Heart left ventricle (tissue), 16 donors: ENCODE measurements at places on chromosomes 4 and X. TPM values are rescaled to one million over a fixed set of nuclear protein-coding genes. Genes with fewer than 3 reads are reported as not detected.
A peak's percentile ranks its signal among the peaks of the same experiment; 100 is the strongest.

The FANCB gene
- total RNA-seq: 1.2 TPM

The SLC9B1 gene
- not detected for total RNA-seq

The TXK gene
- total RNA-seq: 0.41 TPM

The PCDH19 gene
- 0.98 TPM for total RNA-seq

The ETDA gene
- not detected for total RNA-seq

The SH2D1A gene
- total RNA-seq: 0.63 TPM

The NEIL3 gene
- total RNA-seq: not detected

The CFI gene
- 9.2 TPM for total RNA-seq

The VCX3A gene
- total RNA-seq: not detected

The CDX4 gene
- total RNA-seq: not detected

DNA sequence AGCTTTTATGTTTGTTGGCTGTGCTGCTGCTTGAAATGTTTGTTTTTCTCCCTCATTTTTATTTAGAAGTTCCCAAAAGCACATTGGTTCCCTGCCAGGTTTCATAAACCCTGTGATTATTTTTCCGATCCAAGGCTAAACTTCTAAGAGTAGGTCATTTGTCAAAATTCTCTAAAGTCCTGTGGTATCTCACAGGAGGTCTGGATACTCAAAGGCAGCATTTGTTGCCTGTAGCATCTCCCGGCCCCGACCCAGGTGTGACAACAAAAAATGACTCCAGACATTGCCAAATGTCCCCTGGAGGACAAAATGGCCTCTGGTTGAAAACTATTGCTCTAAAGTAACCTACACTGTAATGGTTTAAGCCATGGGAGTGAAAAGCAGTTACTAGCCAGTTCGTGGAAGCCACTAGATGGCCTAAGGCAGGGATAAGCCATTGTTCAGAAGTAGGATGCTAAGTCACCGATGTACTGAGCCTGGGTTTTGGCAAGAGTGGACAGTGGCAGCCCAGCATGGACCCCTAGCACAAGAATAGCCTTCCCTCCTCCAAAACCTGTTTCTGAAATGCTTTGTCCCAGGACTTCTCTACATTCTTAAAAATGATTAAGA, 256.1 kb downstream of the THOC2 start:
- DNase-seq: no peak

- DNase-seq: no peak
Observed at GRCh38 chr4:25489253-25489797, 112.3 kb downstream of the ANAPC4 start.

DNA sequence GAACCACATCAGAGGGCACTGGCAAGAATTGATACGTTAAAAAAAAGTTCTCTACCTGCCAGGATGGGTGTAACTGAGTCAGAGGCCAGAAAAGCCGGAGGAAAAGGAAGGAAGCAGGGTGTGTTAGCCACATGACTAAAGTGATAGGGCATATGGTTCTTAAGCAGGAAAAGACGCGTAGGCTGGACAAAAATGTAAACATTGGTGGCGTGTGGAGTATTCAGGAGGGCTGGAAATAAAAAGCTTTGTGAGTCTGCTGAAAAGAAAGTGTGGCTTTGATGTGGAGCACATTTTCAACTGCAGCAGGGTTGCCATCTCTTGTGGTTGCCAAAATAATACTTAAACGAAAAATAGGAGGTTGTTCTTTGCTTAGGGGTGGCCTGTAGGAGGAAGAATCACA, 186.5 kb upstream of the RPL34 start:
- DNase-seq: no peak

GRCh38 chr4:2472187-2472586, 3.3 kb downstream of the RNF4 start:
- no peak for DNase-seq

DNA sequence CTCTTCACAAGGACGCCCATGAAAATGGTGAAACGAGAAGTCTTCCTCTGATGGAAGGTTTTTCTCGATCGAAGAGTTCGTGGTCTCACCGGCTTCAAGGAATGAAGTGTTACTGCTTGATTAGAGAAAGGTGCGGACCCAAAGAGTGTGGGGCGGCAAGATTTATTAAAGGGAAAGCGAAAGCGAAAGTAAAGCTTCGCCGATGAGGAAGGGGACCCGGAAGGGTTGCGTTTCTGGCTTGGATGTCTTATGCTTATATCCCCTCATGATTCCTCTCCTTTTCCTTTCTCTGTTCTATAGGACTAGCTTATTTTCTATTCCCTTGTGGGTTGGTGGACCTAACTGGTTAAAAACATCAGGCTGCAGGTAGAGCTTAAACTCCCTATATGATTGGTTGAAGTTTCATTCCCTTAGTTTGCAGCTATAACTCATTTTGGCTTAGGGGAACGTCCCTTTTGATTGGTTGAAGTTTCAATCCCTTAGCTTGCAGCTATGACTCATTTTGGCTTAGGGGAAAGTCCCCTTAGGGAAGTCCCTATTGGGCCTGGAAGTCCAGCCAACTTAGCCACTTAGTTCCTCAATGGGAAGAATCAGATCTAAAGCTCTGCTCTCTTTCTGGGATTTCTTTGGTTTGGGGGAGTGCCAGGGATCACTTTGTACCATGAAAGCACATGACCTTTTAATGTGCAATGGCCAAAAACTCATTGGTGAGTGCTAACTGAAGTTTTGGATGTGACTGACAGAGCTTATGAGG, 1025.0 kb upstream of the PCDH10 start:
- no peak for DNase-seq

DNA sequence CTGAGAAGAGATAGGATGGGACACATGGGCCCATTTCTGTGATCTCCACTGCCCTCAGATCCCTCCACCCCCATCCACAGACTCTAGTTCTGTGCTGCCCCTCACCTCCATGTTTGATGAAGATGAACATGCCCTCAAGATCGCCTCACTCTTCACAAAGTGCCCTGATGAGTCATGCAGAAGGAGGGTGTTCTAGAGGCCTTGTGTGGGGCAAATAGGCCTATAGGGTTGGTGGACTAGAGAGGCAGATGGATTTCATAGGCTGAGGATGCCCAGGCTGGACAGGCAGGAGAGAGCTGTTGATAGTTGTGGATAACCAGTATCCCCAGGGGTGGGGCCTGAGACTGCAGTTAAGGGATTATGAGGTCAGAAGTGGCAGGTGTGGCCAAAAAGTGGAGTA, at the start of gene CXorf65:
CXorf65 (minus strand) TSS at position 314 of the 400 bp plus-strand sequence; CDS start at position 130, 184 bp downstream.
- no peak for DNase-seq

GRCh38 chrX:53262189-53262917, 19.0 kb downstream of the IQSEC2 start:
- no peak for DNase-seq

- no peak for DNase-seq
Observed at GRCh38 chr4:6929812-6930464, 20.3 kb downstream of the TBC1D14 start.

DNA sequence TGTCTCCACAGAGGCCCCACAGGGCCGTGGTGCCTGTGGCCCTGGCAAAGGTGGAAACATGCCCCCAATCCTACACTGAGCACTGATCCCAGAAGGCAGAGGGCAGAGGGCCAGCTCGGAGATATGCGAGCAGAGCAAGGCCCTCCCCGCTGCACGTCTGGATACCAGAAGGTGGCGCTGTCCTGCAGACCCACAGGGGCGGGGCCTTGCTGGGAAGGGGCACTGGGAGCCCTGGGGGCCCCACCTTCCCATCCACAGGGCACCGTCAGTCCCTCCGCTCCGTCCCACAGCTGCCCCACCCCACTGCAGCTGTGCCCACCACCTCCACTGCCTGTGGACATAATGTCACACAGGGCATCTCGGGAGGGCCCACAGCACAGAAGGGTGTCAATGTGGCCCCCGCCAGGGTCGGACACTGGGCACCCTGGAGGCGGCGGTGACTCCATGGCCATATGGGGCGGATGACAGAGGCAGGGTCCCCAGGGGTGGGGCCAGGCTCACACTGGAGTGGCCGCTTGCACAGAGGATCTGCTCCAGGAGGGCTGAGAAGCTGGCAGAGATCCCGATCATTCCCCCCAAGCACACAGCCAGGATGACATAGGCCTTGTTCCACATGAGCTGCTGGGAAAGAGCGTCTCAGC, 4.8 kb downstream of the SLC49A3 start:
- DNase-seq: peak; percentile 85

DNA sequence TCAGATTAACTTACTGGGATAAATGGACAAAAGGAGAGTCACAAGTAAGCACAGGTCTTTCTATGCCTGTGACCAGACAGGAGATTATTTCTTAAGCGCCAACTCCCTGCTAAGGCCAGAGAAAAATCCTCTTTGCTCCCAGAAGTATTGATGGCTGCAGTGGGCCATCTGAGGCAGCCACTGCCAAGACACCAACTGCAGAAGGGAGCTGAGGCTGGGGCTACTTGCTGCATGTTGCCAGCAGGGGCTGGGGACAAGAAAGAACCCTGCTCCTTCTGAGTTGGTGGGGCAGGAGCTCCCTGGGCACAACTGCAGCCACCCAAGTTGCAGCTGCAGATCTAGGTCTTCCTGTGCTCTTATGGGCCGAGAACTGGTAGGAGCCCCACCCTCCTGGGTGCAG, 1075.3 kb downstream of the PCDH18 start:
- DNase-seq: no peak

DNA sequence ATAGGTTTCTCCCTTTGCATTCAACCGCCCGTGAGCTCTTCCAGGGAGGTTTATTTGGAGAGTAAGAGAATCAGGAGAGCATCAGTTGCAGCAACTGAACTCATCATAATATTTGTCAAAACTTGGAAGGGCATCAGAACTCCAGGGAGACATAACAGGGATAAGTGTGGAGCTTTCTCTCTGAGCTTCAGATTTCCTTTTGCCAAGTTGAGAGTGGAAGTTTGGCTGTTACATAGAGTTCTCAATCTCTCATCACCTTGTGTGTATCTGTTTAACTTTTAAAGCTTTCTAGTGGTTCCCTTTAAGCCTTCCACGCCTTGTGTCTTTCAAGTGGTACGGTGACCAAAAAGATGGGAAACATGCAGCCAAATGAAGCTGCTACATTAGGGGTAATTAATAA, 18.8 kb downstream of the BMP3 start:
- no peak for DNase-seq

DNA sequence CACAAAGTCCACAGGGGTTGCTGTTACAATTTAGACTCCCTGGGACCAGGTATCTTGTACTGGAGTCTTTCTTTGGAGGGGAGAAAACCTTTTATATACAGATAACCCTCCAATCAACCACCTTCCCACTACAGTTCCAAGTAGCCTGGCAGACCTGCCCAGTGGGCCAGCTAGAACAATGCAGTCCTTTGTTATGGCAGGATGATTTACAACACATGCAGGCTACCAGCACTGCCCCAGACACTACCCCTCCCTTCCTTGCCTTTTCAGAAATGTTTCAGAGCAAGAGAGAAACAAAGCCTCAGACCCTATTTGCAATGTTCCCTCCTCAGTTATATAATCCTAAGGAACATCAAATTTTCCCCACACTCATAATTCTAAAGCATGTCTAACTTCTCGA, 11.1 kb downstream of the RASL11B start:
- no peak for DNase-seq

GRCh38 chr4:72390409-72390808, 178.6 kb downstream of the ADAMTS3 start:
- no peak for DNase-seq

GRCh38 chrX:133633162-133633561, 217.9 kb upstream of the GPC4 start:
- no peak for DNase-seq

DNA sequence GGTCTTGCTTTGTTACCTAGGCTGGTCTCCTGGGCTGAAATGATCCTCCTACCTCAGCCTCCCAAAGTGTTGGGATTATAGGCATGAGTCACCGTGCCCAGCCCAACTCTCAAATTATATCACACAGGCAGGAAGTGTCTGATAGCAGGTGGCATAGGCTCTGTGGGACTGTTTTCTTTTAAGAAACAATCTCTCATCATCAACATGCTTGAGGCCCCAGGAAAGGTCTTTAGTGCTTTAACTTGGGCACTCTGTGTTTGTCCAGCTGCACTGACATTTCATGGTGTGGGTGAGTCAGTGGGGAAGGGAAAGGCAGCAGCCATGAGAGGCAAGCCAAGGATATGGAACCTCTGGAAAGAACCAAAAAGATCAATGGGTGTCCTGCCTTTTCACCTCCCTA, 88.1 kb upstream of the TSPAN5 start:
- no peak for DNase-seq

DNA sequence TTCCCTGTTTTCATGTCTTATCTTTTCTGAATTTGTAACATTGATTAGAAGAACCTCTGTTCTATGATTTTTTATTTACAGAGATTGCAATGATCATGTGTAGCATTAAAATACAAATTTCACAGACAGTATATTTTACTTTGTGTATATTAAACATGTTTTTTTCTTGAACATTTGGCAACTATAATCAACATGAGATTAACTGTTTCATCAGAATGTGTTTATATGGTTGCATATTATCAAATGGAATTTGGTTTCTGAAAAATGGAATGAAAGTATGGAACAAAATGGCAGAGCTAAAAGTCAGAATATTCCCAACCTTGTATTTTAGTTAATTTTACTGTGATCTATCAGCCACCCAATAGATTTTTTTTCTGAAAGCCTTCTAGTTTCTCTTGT, 19.9 kb downstream of the ARSJ start:
- no peak for DNase-seq

- no peak for DNase-seq
Observed at GRCh38 chr4:101682946-101683345, 107.6 kb upstream of the BANK1 start.

GRCh38 chrX:45517090-45517973, 316.7 kb upstream of the DIPK2B start:
- DNase-seq: no peak

DNA sequence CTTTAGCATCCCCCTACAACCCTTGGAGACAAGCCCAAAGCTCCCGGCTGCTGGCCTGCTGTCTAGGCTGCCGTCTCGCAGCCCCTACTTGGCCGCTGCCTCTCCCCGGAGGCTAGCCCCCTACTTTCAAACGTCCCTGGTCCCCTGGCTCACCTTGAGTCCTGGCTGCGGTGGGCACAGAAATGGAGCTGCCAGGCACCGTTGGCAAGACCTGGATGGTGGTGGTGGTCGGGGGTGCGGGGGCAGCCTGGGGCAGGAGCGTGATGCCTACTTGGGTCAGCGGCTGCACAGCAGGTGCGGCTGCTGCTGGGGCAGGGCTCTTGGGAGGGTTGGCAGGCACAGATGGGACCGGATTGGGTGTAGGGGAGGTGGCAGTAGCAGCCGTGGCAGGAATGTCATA, 12.0 kb downstream of the HCFC1 start:
- no peak for DNase-seq

DNA sequence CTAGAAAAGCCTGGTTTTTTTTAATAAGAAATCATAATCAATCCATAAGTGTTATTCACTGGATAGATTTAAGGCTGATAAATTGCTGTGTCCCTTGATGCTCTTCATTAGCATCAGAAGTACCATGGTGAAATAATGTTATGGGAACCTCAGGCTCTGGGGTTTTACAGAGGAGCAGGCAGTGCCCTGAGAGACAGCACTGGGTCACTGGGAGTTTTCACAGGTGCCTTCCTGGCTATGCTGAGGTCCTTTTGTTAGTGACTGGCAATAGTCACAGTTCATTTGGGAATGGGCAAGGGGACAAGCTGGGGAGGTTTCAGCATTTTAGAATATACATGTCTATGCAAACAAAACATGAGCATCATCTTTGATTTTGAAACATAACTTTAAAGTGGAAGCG, 38.6 kb downstream of the ANK2 start:
- no peak for DNase-seq
